ENCODE measurements at places on chromosomes 13 and 19.

GRCh38 chr13:33125821-33126570 lies 109.8 kb downstream of the KL start:
- DNase-seq = peak; percentile 90

GRCh38 chr19:29293292-29293691 lies 80.3 kb upstream of the UQCRFS1 start:
- DNase-seq = no peak

DNA sequence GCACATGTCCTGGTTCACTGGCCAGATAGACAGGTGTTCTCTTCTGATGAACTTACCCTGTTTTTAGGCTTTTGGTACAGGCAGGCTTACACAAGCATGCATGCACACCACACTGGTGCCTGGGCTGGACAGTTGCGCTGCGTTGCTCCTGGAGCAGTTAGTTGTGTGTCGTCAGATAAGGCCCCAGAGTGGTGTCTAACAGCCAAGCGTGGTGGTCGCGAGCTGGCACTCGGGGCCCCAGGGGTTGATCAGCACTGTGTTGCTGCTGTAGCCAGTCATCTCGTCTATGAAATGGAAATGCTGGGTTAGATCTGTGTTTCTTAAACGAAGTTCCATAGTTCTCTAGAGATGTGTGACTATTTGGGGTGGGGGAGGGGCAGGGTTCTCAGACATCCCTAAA lies 24.6 kb upstream of the TEX29 start:
- no peak for DNase-seq

DNA sequence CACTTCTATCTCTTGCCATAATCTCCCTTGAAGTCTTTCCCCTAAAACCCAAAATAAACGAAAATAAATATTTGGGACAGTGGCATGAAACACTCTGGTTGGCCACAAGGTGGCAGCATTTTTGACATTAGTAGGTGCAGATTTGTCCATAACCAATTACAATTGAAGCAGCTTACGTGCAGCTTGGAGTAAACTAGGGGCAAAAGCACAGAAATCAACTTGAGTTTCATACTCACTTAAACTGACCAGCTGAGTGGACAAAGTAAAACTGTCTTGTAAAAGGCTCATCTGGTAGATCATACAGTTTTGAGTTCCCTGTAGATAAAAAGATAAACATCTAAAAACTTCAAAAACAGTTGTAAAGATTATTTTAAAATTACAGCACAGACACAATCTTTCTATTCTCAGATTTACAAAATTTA lies 18.8 kb downstream of the PDCD5 start:
- no peak for DNase-seq

- no peak for DNase-seq
These were observed 214.8 kb upstream of the UBL3 start for GRCh38 chr13:30065181-30065580.

- DNase-seq = no peak
These were observed 2.9 kb downstream of the CIC start for GRCh38 chr19:42271861-42272534.

DNA sequence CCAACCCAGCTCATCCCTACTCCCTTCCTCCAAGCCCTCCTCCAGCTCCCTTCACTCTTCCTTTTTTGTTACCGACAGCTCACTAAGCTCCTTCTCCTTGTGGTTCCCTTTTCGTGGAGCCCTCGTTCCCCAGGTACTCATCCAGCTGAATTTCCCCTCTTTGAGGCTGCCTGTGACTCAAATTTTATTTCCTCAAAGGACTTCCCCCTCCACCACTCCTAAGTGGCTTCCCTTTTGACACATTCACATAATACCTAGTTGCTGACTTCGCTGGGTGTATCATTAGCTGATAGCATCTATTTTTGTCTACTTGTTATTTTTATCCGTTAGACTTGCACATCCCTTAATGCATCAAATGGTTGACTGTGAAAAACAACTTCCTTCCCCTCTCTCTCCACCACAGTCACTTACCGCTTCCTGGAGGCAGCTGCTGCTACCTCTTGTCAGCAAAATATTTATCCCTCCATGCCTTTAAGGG lies 14.5 kb downstream of the FFAR2 start:
- no peak for DNase-seq

DNA sequence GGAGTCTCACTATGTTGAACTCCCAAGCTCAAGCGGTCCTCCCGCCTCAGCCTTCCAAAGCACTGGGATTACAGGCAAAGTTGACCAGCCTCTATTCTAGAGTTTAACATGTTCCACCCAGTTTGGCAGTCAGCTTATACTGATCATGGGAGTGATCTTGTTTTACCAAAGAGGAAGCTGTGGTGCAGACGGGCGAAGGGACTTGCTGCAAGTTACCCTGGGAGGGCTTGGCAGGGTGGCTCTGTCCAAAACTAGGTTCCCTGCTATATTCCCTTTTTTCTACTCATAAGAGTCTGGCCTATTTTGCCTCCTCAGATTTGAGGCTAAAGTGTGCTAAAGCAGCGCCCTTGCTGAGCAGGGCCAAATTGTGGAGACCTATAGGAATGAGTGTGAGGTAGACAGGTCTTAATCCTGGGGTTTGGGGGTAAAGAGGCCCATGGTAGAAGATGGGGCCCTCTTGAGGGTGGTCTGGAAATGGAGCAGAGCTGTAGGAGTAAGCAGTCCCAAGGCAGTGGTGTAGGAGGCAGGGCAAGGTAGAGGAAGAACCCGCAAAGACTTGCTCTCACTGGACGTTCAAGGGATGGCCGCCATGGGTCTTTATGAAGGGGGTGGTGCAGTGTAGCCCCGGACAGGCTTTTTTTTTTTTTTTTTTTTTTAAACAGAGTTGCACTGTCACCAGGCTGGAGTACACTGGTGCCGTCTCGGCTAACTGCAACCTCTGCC lies 3.3 kb downstream of the RPS19 start:
- no peak for DNase-seq

DNA sequence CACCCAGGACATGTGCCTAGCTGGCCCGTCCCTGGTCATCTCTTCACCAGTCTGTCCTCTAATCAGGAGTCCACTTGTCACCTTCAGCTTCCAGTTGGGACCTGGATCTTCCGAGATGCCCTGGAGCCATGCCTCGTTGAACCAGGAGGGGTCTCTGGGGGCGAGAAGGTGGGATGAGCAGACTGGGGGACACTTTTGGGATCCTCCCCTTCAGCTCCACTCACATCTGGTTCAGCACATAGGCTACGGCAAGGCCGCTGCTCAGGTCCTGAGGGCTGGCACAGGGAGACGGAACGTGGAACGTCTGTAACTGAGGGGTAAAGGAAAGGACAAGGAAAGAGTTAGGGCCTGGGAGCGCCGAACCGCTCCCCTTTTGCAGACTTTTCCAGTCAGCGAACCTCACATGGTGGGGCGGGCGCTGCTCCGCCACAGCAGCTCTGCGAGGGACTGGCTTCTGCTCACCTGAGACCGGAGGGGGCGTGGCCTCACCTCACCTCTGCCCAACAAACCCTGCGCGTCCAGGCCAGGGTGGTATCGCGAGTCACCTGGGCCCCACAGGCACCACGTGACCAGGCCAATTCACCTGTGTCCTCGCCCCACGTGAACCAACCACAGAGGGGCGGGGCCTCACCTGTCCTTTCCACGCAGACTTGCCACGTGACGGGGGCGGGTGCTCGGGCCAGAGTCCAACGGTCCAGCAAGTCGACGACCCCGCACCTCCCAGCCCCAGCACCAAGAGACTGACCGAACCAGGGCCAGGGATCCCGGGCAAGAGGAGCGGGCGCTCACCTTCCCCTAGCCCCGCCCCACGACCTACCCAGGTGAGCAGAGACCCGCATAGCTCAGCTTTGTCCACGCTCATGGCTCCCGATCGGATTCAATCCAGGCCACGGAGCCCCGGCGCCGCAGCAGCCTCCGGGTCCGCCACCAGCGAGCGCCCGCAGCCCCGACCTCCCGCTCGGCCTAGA lies at the start of gene HOOK2:
Gene HOOK2 (minus strand): TSS at position 965 of the 968 bp plus-strand sequence. CDS start 103 bp downstream, at position 862.
- DNase-seq = no peak

DNA sequence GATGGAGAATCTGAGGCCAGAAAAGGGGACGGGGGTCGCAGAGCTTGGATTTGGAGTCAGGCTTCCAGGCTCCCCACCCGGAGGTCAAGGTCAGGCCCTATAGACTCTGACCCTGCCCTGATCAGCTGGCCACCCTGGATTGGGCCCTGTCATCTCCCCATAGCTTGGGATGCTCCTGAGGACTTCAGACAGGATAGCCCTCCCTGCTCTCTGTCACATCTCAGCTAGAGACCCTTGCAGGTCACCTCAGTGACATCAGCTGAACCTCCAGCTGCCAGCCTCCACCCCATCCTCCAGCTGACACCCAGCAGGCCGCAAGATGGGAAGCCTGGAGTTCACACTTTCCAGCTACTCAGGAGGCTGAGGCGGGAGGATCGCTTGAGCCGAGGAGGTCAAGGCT lies 2.8 kb upstream of the TPM4 start:
- DNase-seq = no peak

DNA sequence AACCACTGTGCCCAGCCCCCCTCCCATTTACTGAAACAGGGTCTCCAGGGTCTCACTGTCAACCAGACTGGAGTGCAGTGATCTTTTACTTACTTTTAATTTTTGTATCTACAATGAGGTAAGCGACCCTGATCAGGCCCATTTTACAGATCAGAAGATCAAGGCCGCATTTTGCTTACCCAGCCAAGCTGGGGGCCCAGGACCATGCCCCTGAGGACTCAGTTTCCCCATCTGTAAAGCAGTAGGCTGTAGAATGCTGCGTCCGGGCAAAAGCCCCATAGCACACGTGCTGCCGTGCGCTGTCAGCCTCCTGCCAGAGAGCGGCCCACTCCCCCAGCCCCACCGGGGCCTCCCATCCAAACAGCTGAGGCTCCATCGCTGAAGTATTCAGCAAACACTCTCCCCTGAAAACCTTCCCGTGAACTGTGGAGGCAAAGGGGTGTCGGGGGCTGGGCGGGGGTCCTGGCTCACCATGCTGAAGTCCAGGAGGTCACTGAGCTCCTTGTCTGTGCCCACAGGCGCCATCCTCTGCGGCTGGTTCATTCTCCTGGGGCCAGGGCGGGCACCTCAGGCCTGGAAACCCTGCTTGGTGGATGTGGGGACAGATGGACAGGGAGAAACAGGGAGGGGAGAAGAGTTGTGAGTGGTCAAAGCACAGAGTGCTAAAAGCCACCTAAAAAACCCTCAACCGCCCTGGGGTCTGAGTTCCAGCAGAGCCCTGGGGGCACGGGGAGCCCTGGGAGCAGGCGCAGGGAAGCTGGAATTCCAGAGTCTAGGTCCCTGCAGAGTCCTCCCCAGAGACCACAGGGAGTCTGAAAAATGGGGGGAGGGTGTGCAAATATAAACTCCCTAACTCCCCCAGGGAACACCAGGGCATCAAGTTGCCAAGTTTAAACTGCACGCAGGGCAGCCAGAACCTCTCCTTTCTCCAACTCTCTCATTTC lies 2.4 kb downstream of the TCF3 start:
- DNase-seq = no peak

DNA sequence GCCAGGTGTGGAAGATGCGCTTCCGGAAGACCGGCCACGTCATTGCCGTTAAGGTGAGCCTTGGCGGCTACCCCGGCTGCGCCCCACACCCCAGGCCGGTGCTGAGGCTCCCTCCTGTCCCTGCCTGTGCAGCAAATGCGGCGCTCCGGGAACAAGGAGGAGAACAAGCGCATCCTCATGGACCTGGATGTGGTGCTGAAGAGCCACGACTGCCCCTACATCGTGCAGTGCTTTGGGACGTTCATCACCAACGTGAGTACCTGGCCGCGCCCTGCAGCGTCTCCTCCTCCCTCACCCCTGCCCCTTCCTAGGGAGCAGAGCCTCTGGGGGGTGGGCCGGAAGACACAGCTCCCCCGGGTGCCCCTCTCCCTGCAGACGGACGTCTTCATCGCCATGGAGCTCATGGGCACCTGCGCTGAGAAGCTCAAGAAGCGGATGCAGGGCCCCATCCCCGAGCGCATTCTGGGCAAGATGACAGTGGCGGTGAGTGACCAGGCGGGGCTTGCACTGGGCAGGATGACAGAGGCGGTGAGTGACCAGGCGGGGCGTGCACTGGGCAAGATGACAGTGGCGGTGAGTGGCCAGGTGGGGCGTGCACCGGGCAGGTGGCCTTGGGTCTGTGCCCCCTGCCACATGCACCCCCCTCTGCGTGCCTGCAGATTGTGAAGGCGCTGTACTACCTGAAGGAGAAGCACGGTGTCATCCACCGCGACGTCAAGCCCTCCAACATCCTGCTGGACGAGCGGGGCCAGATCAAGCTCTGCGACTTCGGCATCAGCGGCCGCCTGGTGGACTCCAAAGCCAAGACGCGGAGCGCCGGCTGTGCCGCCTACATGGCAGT lies 4.1 kb upstream of the TGFBR3L start:
- DNase-seq = no peak

DNA sequence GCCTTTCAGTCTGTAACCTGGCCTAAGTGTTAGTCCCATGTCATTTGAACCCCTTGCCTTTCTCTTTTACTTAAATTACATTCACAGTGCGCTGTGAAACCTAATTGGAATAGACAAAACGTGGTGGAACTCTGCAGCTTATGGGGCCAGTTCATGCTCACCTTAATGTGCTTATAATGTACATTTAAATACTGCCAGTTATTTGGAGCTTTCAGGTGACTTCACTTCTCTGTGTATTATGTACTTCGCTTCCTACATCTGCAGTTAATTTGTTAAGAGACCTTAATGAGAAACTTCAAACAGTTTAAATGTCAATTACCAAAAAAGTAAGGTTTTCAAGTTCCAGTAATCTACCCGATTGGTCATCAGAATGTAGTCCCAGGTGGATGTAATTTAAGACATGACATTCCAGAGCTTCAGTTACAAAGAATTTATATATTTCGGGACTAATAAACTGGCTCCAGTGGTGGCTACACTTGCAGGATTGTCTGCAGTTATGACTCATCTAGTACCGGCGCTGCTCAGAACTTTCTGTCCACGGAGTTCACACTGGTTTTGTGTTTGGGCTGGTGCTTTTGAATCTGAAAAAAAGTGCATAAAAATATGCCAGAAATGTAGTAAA lies 125.3 kb downstream of the TM9SF2 start:
- no peak for DNase-seq

DNA sequence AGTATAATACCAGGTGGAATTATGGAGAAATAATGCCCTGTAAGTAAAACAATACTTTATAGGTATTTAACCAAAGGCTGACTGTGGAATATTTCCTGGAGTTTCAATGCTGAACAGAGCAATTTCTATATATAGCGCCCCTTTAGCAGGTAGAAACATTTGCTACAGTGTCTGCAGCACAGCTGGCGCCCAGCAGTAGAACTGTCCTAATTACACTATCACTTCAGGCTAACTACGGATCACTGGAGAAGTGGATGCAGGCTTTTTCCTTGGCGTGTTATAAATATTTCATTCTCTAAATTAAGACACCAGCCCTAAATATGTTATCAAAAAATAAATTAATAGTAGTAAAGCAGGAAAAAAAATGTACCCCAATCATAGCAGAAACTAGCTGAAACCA lies 3.1 kb downstream of the SHISA2 start:
- DNase-seq = no peak

- no peak for DNase-seq
These were observed 299.5 kb downstream of the MZT1 start for GRCh38 chr13:72427757-72428528.

DNA sequence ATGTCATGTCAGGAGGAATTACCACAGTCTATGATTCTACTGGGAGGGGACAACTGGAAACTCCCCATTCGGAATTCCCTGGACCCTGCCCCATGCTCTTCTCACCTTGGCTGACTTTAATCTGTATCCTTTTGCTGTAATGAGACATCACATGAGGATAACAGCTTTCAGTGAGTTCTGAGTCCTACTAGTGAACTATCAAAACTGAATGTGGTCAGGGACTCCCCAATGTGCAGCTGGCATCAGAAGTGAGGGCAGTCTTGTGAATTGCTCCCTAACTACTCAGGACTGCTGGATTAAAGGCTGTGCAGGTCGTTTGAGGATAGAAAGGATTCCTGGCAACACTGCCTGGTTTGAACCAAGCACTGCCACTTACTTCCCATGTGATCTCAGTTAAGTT lies 15.2 kb downstream of the SIGLEC7 start:
- DNase-seq = no peak
